Forelimb muscle (tissue), 1 donor: ENCODE measurements at places on chromosomes 5 and 9. TPM values are rescaled to one million over a fixed set of nuclear protein-coding genes. Genes with fewer than 3 reads are reported as not detected.

The DMRT3 gene
- polyA plus RNA-seq = 0.38 TPM

The C1QTNF3 gene
- polyA plus RNA-seq = 91.7 TPM

The PCDHGA9 gene
- polyA plus RNA-seq = 3.3 TPM

The TRIP13 gene
- 6.6 TPM for polyA plus RNA-seq

The NOTCH1 gene
- 24.8 TPM for polyA plus RNA-seq

The FRRS1L gene
- 1.4 TPM for polyA plus RNA-seq

The CA9 gene
- 0.87 TPM for polyA plus RNA-seq

The FBN2 gene
- polyA plus RNA-seq = 41.0 TPM

The SLC23A1 gene
- polyA plus RNA-seq = 0.28 TPM

The EPB41L4A gene
- polyA plus RNA-seq = 5.2 TPM

The RNF180 gene
- polyA plus RNA-seq = 1.6 TPM

The ZBTB5 gene
- polyA plus RNA-seq = 14.8 TPM

The ENHO gene
- polyA plus RNA-seq = 3.4 TPM

The PTCD2 gene
- polyA plus RNA-seq = 8.3 TPM

The ZNF300 gene
- 8.9 TPM for polyA plus RNA-seq

The GAPT gene
- 0.66 TPM for polyA plus RNA-seq

The ACSL6 gene
- polyA plus RNA-seq = 0.78 TPM

The PHF2 gene
- polyA plus RNA-seq = 33.5 TPM

The CCNJL gene
- polyA plus RNA-seq = 4.8 TPM

The FAM163B gene
- polyA plus RNA-seq = 0.16 TPM

The OGN gene
- 374 TPM for polyA plus RNA-seq

The EFNA5 gene
- polyA plus RNA-seq = 3.0 TPM

The CCL19 gene
- not detected for polyA plus RNA-seq

The TXNDC8 gene
- polyA plus RNA-seq = not detected

The MVB12B gene
- 16.5 TPM for polyA plus RNA-seq

The LHX6 gene
- polyA plus RNA-seq = 5.1 TPM

The PCDHGA12 gene
- 1.7 TPM for polyA plus RNA-seq

The REEP2 gene
- polyA plus RNA-seq = 20.0 TPM

The DRD1 gene
- not detected for polyA plus RNA-seq

The C8G gene
- 0.32 TPM for polyA plus RNA-seq

The AFAP1L1 gene
- polyA plus RNA-seq = 106 TPM

The TPPP gene
- 9.2 TPM for polyA plus RNA-seq
